NCI-H69 (cell line): ENCODE measurements at places on chromosomes 13 and 19.

DNA sequence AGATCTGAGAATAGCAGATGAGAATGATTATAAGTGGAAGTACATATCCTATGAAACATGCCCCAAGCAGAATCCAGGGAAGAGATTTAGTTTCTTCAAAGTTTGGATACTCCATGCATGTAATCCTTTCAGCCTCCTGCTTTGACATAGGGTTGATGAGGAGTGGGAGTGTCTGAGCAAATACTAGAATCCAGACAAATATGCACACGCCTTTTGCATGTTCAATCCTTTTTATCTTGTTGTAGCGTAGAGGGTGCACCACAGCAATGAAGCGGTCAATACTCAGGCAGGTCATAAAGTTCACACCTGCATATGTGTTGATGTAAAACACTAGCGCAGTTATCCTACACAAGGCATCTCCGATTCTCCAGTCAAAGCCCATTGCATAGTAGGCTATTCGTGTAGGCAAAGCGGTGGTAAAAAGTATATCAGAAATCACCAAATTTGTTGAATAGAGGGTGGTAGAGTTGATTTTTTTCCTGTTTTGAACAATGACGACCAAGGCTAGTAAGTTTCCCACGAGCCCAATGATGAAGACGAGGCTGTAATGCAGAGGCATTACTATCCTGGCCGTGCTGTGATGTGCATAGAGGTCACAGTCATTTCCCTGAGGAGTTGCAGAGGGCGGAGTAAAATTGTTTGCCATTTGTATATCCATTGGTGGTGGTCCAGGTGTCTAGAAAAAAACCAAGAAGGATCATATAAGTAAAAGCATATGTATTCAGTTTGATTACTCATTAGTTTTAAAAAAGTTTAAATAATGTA lies 11.5 kb downstream of the GPR183 start:
- no peak for DNase-seq

DNA sequence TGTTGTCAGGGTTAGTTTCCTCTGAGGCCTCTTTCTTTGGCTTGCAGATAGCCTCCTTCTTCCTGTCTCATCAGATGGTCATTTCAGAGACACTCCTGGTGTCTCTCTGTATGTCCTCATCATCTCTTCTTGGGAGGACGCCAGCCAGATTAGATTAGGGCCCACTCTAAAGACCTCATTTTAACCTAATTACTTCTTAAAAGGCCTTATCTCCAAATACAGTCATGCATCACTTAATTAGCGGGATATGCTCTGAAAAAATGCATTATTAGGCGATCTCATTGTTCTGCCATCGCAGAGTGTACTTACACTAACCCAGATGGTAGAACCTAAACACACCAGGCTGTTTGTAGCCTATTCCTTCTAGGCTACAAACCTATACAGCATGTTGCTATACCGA lies 89.0 kb downstream of the CDK8 start:
- peak; percentile 11 for DNase-seq

GRCh38 chr13:75153834-75154233 lies 328.1 kb downstream of the TBC1D4 start:
- no peak for DNase-seq

DNA sequence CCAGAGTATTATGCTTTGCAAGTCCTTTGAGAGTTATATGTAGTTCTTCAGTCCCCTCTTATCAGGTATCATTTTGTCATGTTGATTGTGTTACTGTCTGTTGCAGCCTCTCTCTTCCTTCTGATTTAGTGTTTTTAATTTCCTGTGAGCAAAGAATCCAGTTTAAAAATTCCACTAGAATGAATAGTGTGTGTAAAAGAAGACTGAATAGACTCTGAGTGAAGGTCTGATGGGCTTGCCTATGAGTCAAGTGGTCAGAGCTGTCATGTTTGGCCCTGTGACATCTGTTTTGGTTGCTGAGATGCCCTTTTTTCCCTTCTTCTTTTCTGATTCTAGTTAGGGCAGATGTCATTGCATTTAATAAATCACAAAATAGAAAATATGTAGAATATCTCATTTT lies 23.3 kb upstream of the KCTD4 start:
- no peak for DNase-seq

DNA sequence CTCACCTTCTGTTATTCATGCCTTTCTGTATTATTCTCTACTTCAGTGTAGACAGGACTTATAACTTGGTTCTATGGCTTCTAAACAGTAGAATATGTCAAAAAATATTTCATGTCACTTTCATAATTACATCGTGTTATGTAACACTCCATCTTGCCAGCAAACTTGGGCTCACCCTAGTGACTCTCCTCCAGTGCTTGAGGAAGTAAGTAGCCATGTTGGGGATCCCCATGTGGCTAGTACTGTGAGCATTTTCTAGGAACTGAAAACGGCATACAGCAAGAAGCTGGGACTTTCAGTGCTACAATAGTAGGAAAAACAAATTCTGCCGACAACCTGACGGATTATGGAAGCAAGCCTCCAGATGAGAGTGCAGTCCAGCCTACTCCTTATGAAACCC lies 495.6 kb downstream of the SLITRK6 start:
- DNase-seq: no peak

DNA sequence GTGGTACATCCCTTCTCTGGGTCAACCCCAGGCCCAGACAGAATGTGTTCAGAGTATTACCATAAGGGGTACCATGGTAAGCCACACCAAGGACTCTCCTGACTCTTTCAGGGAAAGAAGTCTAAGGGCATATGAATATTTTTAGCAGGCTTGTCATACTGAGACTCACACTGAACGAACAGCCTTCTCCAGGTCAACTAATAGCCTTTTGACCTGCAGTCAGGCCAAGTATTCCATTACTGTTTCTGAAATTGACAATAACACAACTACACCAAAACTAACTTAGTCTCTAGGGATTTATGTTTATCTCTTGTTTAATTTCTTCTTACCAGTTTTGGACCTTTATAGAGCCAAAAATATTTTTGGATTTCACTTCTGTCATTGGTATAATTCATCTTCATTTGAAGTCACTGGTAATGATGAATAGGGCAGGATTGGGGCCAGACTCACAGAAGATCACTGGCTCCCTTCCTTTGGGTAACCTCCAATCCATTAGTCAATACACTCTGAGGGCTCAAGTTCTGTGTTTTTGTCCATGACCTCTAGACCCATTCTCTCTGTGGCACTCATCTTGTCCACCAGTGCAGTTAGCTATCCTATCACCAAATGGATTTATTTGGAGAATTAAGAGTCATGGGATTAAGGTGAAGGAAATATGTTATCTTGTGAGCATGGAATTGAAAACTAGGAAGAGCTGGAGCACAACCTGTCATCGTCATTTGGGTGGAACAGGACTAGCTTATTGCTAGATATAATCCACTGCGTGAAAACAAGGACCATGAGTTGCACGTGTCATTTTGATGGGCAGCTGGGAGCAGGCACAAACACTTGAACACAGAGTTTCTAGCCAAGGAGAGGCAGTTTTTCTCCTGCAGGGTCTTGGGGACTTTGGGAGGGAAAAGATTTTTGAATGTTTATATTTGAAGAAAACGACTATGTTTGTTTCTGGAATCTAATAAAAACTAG lies 313.3 kb downstream of the DCLK1 start:
- DNase-seq: peak; percentile 36

GRCh38 chr13:25217023-25217885 lies 45.2 kb upstream of the AMER2 start:
- DNase-seq: no peak

DNA sequence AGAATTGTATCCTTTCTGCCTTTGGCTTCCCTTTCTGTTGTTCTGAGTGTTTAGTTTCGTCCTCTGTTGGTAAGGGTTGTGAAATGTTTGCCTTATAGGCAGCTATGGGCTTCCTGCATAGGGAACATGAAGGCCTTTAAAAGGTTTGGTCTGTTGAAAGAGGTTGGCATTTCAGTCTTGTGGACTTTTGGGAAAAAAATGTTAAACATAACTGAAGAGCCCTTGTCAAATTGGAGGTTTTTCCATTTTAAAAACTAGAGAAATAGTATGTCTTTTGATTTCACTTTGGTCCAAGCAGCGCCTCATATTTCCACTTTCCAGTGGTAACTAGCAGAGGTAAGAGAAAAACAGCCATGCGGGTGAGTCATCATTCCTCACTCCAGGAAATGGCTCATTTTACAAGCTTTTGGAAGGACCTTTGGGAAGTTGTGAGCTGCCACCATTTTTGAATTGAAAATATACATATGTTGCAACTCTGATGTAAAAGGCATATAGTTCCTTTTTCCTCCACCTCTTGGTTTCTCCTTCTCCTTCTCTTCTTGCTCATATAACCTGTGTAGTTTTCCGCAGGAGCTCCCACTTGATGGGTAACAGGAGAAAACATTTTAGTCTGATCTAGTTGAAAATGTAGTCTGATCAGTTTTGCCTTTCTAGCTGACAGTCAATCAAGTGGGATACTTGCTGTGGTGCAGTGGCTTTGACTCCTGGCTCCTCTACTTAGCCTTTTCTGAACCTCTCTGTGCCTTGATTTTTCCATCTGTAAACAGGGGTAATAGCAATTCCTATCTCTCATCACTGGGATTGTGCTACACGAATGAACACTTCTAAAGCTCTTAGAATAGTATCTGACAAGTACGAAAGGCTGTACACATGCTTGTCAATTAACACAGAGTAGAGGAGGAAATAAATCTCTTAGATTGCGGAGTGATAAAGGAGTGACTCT lies 23.0 kb downstream of the GPC6 start:
- peak; percentile 79 for DNase-seq

DNA sequence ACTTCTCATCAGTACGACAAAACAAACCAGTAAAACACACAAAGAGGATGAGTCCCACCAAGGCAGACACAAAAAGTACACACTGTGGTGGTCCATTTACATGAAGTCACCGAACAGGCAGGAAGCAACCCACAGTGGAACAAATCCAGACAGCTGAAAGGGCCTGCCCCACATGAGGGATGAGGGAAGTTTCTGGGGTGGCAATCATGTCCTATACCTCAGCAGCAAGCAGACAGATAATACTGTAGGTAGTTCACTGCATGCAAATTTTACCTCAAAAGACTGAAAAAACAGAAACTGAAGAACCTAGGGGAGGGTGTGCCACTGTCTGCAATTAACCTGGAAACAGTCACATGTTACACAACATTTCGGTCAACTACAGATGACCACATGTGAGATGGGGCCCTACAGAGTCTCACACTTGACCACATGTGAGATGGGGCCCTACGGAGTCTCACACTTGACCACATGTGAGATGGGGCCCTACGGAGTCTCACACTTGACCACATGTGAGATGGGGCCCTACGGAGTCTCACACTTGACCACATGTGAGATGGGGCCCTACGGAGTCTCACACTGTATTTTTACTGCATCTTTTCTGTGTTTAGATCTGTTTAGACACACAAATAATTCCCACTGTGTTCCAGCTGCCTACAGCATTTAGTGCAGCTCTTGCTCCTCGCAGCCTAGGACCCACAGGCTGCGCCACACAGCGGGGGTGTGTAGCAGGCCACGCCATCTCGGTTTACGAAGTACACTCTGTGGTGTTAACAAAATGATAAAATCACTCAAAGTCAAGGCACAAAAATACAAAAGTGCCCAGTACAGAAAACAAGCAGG lies 22.2 kb downstream of the PCID2 start:
- no peak for DNase-seq

- DNase-seq: no peak
Measured at GRCh38 chr13:108957369-108958012, 328.1 kb downstream of the MYO16 start.

GRCh38 chr19:9673912-9674662 lies 813 bp downstream of the ZNF562 start:
- peak; percentile 25 for DNase-seq

DNA sequence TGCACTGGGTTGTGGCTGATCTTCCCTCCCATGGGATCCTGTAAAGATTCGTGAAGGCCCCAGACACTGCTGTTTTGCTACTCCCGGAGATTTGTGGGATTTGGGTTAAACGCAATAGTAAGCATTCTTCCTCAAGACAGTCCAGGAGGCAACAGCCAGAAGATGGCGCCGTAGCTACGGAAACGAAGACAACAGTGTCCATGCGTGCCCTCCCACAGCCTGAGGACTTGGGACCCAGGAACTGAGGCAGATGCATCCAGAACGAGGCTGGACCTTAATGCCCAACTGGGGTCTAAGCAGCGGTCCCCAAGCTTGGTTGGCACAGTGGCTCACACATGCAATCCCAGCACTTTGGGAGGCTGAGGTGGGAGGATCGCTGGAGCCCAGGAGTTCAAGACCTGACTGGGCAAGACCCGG lies 57.6 kb upstream of the ZNF507 start:
- peak; percentile 63 for DNase-seq

- DNase-seq: peak; percentile 23
Measured at GRCh38 chr19:6577476-6578125, 13.3 kb downstream of the CD70 start.

- DNase-seq: no peak
Measured at GRCh38 chr19:7975037-7975436, 30.4 kb downstream of the ELAVL1 start.

DNA sequence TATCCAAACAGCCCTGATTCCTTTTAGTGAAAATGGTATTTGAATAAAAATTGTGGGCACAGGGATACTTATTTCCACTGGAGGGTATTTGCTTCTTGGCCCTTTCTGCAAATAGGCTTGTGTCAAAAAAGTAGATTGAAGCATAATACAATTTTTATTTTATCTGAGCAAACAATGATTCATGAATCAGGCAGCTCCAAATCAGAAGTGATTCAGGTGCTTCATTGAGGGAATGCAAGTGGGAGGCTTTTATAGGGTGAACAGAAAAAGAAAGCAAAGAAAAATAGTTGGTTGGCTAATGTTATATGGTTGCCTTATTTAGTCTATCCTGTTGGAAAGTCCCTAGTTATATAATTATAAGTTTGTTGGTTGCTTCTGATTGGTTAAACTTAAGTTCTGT lies 117.9 kb downstream of the ITGBL1 start:
- DNase-seq: no peak

GRCh38 chr13:52665325-52665724 lies 12.7 kb downstream of the SUGT1 start:
- peak; percentile 20 for DNase-seq

GRCh38 chr13:100895651-100896050 lies 221.1 kb upstream of the TMTC4 start:
- DNase-seq: no peak

GRCh38 chr19:12497032-12497431 lies 12.4 kb upstream of the ZNF709 start:
- no peak for DNase-seq

GRCh38 chr13:32504263-32504662 lies 34.3 kb downstream of the N4BP2L2 start:
- no peak for DNase-seq

GRCh38 chr19:10565028-10565566 lies 713 bp downstream of the KRI1 start:
- DNase-seq: peak; percentile 78

- DNase-seq: no peak
Measured at GRCh38 chr13:27924529-27925141, 4.8 kb downstream of the PDX1 start.

GRCh38 chr13:113150550-113151365 lies 7.7 kb upstream of the PROZ start:
- no peak for DNase-seq
